ENCODE measurements at places on chromosomes 16 and 17. TPM values are rescaled to one million over a fixed set of nuclear protein-coding genes. Genes with fewer than 3 reads are reported as not detected.

Gene SLC46A1
- 1.9 TPM for total RNA-seq

Gene PSMC3IP
- total RNA-seq: 5.5 TPM

Gene CUEDC1
- 6.8 TPM for total RNA-seq

Gene FBF1
- total RNA-seq: 6.2 TPM

Gene GSG1L
- not detected for total RNA-seq

Gene FBXW10
- not detected for total RNA-seq

DNA sequence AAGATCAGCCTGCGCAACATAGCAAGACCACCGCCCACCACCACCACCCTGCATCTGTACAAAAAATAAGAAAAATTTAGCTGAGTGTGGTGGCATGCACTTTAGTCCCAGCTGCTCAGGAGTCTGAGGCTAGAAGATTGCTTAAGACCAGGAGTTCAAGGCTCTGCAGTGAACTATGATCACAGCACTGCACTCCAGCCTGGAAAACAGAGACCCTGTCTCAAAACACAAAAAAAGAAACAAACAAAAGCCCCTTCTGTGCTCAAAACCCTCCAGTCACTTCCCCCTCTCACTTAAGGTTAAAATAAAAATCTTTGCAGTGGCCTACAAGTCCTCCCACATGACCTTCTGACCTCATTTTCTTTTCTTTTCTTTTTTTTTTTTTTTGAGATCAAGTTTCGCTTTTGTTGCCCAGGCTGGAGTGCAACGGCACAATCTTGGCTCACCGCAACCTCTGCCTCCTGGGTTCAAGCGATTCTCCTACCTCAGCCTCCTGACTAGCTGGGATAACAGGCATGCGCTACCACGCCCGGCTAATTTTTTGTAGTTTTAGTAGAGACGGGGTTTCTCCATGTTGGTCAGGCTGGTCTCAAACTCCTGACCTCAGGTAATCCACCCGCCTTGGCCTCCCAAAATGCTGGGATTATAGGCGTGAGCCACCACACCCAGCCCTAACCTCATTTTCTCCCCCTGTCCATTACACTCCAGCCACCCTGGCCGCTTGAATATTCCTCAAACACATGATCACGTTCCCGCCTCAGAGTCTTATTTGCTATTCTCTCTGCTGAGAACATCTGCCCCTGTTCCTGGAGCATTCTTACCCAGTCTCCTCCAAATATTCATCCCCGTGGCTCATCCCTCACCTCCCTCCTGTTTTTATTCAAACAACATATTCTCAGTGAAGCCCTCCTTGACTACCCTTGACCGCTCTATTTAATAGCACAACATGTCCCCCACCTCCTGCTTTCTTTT, 126.6 kb upstream of the MED13 start:
- DNase-seq: no peak

DNA sequence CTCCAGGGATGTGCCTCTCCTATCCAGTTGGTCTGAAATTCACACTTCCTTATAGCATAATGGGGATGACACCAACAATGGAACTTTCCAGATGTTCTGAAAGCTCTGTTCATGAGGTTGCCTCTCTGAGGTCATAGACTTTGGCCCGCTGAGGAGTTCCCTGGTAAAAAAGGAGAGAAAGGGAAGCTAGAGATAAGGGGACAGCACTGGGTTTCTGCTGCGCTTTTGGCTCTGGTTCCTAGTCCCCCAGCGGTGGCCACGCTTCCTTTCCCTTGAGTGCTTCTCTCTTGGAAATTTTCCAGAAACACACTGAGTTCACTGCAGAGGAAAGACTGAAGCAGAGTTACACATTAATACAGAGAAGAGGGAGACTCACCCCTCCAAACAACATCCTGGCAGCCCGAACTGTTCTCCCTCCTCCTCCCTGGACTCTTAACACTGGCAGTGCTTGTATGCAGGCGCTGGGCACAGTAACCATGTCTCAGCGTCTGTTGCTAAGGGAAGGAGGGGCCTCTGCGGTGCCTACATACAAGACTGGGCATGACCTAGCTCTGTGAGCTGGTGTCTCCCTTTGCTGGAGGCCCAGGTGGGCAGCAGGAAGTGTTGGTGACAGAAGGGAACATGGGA, at the start of gene DNAH3:
DNAH3 (minus strand) TSS at position 472 of the 627 bp plus-strand sequence. CDS start 527 bp downstream, outside the sequence.
- DNase-seq: peak; percentile 7

DNA sequence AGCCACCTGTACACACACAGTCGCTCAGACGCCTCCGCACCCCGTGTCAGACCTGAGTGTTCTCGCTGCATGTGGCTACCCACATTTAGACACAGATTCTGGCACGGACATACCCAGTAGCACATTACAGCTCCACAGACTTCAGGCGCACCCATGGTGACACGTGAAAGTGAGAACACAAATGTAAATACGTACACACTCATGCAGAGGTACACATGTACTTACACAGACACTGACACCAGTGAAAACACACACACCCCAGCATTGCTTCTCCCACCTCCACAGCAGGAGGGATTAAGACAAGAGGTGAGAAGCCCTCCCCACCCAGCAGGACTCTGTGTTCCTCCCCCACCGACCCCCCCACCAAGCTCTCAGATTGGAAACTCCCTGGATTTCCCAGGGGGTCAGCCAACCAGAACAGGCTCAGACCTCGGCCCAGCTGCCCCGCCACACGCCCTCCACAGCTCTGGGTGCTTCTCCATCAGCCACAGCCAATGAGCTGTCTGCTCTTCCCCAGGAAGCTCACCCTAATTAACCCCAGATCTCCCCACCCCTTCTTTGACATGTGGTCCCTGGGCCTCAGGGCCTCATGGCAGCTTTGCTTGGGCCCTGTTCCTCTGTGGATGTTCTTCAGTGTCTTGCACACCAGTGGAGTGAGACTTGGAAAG, 5.3 kb upstream of the FOXN1 start:
- DNase-seq: no peak

- no peak for DNase-seq
These were observed 17.8 kb upstream of the OSGIN1 start for GRCh38 chr16:83935005-83935857.

DNA sequence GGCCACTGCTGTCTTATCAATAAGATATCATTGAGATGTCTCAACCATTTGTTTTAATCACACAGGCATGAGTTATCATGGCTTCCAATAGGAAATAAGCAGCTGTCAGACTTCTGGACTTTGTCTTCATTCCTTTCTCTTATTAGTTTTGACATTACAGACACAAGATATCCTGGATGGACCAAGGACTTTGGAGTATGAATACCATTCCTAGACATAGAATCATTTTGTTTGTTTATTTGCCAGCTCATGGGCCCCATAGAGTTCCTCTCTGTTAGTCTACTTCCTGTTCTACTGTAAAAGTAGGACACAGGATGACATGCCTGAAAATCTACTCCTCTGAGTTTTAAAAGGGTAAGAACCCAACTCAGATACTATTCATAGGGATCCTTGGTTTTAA, 77.7 kb upstream of the KCNJ16 start:
- peak; percentile 33 for DNase-seq

DNA sequence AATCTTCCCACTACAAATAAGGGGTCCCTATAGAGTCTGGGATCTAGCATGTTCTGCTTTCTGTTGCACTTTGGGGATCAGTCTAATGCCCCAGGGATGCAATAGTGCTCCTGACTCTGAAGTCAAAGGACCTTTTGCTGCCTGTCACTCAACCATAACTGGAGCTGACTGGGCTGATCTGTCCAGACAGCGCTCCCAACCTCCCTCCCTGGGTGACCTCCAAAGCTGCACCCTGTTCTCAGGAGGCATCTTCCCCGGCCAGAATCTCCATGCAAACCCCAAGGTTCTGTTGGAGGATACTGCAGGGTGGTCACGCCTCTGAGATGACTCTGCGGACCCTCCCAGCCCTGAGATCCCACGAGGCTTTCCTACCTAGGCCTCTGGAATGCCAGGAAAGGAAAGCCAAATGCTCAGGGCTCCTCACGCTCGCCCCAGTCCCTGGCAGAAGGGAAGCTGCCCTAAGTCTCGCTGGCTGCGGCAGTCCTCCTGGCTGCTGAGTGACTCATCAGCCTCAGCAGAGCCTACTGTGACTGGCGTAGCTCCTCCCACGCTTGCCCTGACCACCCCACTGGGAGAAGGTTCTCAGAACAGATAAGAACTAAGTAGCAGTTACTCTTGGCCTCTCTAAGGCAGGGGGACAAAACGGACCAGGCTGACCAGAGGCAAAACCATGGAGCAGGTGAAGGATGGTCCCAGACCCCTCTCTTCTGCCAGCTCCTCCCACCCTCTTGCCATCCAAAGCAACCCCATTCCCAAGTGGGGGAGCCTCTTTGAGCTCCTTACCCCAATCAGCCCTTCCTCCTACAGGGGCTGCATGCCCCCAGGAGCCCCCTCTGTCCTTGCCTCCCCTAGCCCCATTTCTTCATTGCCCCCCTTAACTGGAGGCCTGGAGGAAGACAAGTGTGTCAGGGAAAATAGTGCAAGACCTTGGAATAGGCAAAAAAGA, 124.1 kb upstream of the TNRC6C start:
- DNase-seq: peak; percentile 84

GRCh38 chr17:9818760-9819159, 3.1 kb downstream of the GSG1L2 start:
- DNase-seq: no peak

- DNase-seq: no peak
These were observed 64.3 kb downstream of the PIGL start for GRCh38 chr17:16281351-16281750.

- DNase-seq: no peak
These were observed 47.9 kb downstream of the NOL11 start for GRCh38 chr17:67765623-67766022.

DNA sequence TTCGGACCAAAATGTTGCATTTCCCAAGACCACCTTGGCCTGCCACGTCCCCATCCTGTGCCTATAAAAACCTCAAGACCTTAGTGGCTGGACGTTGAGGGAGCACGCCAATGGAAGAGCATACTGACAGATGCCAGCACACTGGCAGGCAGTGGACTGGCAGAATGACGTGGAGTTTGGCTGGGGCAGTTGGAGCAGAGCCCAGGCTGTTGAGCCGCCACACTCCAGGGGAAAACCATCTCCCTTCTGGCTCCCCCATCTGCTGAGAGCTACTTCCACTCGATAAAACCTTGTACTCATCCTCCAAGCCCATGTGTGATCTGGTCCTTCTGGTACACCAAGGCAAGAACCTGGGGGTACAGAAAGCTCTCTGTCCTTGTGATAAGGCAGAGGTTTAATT, 494.1 kb downstream of the CDH11 start:
- DNase-seq: no peak

- DNase-seq: no peak
These were observed 21.1 kb downstream of the FOXN1 start for GRCh38 chr17:28527181-28527681.

DNA sequence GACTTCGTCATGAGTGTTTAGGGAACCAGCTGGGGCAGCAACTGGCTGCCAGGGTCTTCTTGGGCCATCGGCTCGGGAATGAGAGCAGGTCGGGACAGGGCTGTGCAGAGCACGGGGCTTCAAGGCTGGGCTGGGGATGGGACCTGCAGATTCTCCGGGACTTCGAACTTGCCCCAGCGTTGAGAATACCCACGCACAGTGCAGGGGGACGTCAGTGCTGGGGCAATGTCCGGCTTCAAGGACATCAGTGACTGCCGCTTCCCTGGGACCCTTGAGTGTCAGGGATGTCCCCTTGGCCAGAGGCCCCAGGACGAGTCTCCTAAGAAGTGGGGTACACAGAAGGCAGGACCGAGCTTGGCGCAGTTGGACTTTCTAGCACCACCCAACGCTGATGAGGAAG, 76.3 kb downstream of the MGAT5B start:
- DNase-seq: no peak

- DNase-seq: no peak
These were observed 132.6 kb upstream of the NOL11 start for GRCh38 chr17:67585077-67585602.

- DNase-seq: no peak
These were observed 20.7 kb downstream of the TOX3 start for GRCh38 chr16:52526116-52526828.

GRCh38 chr17:68301438-68301959, 10.2 kb downstream of the ARSG start:
- peak; percentile 78 for DNase-seq

DNA sequence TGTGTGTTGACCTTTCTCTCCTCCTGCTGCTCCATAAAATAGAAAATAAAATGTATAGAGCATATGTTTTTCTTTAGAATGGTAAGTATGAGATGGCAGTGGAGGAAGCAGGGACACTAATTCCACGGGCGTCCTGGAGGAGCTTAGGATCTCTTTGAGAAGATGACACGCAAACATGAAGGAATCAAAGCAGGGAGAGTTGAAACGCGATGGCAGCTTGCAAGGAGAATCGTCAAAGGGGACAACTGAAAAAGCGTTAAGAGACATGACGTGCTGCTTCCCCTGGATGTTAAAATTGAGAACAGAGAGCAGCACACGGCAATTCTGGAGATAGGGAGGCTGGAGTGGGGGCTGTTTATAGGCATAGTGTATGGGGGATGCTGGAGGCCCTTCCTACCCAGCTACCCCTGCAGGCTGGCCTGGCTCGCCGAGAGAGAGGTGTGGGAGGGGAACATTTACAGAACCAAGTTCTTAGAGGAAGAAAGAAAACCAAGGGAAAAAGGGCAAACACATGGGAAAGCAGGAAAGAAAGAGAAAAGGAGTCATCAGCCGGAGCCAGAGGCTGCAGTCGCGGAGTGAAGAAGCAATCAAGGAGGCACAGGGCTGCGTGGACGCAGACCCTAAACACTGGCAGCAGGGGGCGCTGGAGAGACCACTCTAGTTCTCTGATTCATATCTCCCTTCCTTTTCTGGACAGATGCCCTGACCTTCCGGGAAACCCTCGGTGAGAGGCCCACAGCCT, 55.8 kb downstream of the MYH13 start:
- DNase-seq: peak; percentile 19

GRCh38 chr17:75843577-75844529, at the start of gene UNC13D:
Gene UNC13D (minus strand): TSS chr17:75844404. CDS start chr17:75844337, 67 bp downstream.
- no peak for DNase-seq

DNA sequence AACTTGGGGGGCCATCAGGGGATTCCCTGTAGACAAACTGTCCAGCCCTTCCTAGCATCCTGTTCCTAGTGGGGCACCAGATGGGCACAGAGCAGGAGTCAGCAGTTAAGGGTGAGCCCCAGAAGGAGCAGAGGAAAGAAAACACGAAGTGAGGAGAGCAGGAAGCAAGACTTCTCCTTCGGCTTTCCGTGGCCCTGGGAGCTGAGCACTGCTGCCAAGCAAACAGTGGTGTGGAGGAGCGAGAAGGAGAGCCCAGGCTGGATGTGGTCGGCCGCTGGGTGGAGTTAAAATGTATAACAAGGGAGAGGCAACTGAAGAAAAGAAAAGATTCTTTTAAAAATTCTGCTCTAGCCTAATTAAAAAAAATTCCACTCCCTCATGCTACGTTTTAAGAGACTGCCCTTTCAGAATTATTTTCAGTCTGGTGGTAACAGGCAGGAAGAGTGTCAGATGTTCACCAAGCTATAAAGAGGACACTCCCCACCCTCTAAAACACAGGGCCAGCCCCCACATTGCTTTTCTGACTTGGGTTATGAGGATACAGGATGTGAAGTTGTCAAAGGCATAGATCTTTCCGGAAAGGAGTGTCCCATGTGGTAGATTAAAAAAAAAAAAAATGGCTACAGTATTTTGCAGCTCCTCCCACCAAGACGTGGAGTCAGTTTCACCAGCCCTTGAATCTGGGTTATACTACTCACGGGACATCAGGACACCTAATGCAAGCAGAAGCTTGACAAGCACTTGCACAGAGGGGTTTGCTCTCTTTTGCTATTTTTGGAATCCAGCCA, 74.9 kb upstream of the ZFHX3 start:
- peak; percentile 26 for DNase-seq

GRCh38 chr17:68184816-68185436, 62.9 kb upstream of the AMZ2 start:
- no peak for DNase-seq

Data from dermis blood vessel endothelial cell (primary cell).